ENCODE measurements at places on chromosomes 4 and X.

GRCh38 chrX:12972243-12972642, 2.7 kb upstream of the TMSB4X start:
- no peak for DNase-seq

GRCh38 chr4:100977274-100977673, 370.1 kb downstream of the PPP3CA start:
- DNase-seq: no peak

DNA sequence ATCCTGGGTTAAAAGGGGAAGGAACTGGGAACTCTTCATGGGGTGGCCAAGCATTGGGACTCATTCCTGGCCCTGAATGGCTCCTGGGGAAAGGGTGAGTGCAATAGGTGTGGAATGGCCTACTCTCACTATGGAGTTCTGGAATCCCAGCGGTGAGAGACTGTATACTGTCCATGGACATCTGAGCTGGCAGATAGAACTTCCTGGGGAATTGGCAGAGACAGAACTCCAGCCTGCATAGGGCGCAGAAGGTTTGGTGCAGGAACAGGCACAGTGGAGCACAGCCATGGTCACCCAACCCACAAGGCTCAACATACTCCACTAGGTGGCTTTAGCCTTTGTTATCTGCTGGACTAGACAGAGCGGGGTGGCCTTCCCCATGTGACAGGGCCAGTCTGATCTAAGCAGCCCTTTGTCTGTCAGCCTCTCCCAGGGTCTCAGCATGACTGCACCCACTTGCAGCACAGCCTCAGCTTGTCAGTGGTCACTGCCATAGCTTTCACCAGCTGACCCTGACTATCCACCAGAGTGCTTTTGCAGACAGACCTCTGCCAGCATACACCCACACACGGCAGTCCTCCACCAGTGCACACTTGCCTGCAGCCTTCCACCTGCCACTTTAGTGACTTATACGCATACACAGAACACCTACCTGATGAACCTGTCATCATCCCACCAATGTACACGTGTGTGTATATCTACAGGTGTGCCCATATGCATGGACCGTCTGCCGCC, 48.4 kb downstream of the TECRL start:
- no peak for DNase-seq

DNA sequence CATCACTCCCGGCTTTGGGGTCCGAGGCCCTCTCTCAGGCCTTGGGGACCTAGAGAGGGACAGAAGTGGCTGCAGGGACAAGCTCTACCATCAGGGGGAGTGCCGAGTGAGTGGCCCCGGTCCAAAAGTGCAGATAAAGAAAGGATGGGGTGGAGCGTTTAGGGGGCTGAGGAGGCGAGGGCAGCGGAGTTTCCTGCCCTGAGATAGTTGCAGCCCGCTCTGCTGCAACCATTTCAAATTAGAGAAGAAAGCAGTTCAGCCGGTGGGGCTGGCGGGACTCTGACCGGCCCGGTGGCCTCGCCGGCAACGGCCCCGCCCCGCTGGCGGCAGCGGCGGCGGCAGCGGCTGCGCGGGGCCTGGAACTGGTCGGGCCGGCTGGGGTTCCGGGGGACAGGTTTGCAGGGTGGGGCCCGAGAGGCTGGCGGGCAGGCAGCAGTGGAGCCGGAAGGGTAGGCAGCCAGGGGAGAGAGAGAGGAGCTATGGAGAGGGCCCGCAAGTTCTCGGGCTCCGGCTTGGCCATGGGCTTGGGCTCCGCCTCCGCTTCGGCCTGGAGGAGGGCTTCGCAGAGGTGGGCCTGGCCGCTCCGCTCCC, 7.6 kb downstream of the DLG3 start:
- DNase-seq: peak; percentile 50

DNA sequence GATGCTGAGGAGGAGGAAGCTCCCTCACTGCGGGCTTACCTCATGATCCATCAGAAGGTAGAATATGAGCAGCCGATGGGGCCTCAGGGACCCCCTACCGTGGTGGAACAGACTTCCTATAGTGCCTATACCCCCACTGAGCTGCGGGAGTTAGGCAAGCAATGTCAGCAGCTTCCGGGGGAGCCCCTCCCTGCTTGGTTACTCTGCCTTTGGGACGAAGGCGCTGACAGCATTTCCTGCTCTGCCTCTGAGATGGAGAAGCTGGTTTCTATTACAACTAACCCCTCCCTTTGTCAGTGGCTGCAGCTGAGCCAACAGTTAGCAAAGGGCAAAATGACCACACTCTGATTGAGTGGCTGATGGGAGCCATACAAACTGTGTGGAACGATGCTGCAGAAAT, 430.7 kb downstream of the IDS start:
- DNase-seq: no peak

DNA sequence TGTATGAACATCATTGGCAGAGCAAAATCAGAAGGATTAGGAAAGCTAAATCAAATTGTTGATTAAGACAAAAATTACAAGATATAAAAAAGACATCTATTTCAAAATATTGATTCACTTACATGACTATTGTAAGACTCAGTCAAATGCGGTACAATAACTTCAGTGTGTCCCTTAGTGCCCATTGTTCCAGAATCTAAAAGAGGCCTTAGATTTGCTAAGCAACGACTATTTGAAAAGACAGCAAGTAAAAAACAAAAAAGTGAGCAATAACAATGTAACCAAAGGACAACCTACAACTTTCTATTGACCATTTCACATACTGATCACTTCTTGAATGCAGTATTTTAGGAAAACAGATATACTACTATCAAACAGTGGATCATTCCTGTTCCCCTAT, 65.6 kb downstream of the UBA6 start:
- no peak for DNase-seq

GRCh38 chr4:108445716-108446115, 174.7 kb upstream of the RPL34 start:
- DNase-seq: no peak

- DNase-seq: no peak
Measured at GRCh38 chr4:176896211-176896610, 103.5 kb upstream of the VEGFC start.

GRCh38 chr4:101252721-101253120, 94.6 kb downstream of the PPP3CA start:
- DNase-seq: no peak

GRCh38 chr4:69057620-69058409, 38.5 kb upstream of the UGT2B7 start:
- DNase-seq: no peak

DNA sequence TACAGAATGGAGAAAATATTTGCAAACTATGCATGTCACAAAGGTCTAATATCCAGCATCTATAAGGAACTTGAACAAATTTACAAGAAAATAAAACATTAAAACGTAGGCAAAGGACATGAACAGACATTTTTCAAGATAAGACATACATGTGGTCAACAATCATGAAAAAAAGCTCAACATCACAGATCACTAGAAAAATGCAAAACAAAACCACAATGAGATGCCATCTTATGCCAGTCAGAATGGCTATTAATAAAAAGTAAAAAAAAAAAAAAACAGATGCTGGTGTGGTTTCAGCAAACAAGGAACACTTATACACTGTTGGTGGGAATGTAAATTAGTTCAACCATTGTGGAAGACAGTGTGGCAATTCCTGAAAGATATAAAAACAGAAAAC, 75.8 kb upstream of the IL13RA2 start:
- DNase-seq: no peak

DNA sequence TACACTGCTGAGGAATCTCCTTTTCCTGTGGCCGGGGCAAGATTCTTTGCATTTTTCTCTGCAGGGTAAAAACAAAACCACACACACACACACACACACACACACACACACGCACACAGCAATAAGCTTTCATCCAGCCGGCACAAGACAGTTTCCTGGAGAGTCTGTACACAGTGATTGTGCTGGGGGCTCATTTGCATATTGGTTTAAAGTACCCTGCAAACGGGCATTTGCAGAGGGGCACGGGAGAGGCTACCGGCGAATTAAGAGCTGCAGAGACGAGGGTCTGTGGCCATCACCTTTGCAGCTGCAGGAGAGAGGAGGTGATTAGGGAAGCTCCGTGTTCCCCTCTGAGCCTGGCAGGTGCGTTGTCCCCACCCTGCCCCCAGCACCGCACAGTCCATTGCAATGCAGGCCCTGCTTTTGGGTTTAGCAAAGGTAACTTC, 219.9 kb downstream of the SHOX start:
- DNase-seq: no peak

- no peak for DNase-seq
Measured at GRCh38 chr4:85644061-85644460, 169.1 kb downstream of the ARHGAP24 start.

- DNase-seq: no peak
Measured at GRCh38 chr4:75698963-75699228, 25.5 kb upstream of the USO1 start.

GRCh38 chrX:45571453-45571852, 370.8 kb upstream of the DIPK2B start:
- DNase-seq: no peak

GRCh38 chr4:156888762-156889161, 82.8 kb downstream of the PDGFC start:
- no peak for DNase-seq

DNA sequence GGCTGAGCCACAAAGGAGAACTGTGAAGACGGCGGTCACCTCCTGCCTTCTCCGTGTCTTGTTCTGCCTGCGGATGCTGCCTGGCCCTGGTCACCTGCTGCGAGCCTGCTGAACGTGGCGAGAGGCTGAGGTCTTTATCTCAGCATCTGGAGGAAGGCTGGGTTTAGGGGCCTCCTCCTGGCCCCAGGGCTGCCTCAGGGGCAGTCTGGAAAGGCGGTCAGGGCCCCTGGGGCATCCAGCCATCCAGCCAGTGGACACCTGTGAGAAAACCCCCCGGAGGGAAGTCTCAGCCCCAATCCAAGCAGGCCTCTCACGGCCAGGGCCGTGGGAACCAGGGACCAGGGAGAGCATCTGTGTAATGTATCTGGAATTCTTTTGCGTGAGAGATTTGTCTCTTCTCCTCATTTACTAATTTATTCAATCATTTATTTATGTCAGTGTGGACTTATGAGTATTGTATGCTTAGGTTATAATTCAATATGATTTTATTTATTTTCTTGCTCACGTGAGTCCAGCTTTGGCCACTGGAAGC, 11.3 kb downstream of the PDE6B start:
- DNase-seq: no peak

DNA sequence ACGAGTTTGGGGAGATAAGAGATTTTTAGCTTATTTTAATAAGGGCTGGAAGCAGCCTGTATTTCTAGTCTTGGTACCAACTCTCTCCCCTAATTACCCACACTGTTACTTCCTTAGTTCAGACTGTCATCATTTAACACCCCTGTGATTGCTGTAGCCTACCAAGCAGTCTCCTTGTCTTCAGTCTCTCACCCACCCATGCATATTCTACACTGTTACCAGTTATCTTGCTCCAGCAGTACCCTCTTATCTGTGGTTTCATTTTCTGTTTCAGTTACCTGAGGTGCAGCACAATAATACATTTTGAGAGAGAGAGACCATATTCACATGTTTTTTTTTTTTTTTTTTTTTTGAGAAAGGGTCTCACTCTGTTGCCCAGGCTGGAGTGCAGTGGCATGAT, 80.2 kb downstream of the DIAPH2 start:
- no peak for DNase-seq

DNA sequence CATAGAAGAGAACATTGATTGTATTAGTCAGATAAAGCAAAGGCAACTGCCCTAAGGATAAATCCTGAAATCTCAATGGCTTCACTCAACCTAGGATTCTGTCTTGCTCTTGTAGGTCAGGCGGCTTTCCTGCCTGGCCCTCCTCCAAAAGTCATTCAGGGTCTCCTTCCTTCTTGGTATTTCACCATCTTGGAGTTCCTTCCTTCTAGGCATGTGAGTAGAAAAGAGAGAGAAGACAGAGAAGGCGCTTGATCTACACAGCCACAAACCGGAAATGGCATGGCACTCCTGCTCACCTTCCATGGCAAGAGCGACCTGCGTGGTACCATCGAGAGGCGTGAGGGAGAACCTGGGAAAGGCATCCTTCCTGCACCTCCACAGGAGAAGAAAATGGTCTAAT, 45.3 kb upstream of the HELT start:
- no peak for DNase-seq

GRCh38 chr4:14182148-14182547, 554.6 kb upstream of the BOD1L1 start:
- DNase-seq: no peak

GRCh38 chr4:139256349-139256748, 23.7 kb downstream of the MGARP start:
- DNase-seq: no peak

DNA sequence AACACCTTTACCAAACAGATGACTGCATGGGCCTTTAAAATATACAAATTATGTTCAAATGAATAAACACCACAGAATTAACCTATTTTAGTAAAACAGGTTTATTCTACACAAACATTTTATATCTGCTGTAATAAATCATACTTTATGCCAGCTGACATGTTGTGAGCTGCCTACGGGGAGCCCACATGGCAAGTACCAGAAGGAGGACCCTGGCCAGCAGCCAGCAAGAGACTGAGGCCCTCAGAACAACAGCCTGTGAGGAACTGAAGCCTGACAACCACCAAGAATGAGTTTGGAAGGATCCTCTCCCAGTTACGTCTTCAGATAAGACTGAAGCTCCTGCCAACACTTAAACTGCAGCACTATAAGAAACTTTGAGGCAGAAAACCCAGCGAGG, 377.0 kb downstream of the PDGFC start:
- no peak for DNase-seq

DNA sequence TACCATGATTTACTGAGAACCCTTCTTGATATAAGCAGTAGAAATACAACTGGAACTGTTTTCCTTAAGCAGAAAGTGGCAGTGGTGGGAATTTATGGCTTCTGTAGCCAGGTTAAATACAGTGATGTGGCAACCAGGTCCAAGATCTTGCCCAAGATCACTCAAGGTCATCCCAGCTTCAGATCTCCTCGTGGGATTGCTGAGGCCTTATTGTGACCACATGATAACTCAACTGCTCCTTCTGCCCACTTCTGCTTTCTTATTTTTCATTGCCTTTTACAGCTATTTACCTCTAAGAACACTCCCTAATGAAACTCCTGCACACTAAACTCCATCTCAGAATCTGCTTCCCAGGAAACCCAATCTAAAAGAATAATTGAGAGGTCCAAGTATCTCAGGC, 12.4 kb upstream of the CYBB start:
- DNase-seq: no peak

DNA sequence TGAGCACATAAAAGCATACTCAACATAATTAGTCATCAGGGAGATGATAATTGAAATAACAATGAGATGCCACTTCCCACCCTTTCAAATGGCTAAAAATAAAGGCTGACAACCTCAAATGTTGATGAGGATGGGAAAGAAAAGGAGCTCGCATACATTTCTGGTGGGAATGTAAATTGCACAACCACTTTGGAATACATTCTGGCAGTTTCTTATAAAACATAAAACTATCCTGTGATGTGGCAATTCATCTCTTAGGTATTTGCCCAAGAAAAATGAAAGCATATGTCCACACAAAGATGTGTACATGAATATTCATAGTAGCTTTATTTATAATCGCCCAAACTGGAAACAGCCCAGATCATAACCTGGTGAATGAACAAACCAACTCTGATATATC, 687 bp upstream of the ZNF275 start:
- no peak for DNase-seq

DNA sequence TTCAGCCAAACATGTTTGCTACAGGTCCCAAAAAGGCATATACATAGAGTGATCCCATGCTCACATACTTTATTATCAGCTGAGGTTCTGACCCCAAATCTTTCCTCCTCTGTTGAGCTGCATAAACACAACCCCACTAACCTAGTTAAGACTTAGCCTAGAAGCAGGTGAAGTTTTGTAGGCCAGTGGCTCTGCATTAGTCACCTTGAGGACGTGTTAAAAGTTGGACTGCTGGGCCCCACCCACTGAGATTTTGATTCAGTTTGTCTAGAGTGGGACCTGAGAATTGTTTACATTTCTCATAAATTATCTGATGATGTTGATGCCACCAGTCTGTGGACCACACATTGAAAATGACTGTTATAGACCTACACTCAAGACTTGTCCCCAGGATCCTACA, 43.8 kb upstream of the GAB1 start:
- no peak for DNase-seq

All from stimulated activated CD4-positive, alpha-beta T cell treated with anti-CD3 and anti-CD28 coated beads, Interleukin-4, amount 100 ng/mL, for 4 hours (primary cell).